ENCODE measurements at places on chromosomes 12 and 14. TPM values are rescaled to one million over a fixed set of nuclear protein-coding genes. Genes with fewer than 3 reads are reported as not detected.
A peak's percentile ranks its signal among the peaks of the same experiment; 100 is the strongest.

The SNRPF gene
- 3.9 TPM for total RNA-seq

GRCh38 chr14:32618991-32619390 lies 289.9 kb downstream of the AKAP6 start:
- DNase-seq = no peak

DNA sequence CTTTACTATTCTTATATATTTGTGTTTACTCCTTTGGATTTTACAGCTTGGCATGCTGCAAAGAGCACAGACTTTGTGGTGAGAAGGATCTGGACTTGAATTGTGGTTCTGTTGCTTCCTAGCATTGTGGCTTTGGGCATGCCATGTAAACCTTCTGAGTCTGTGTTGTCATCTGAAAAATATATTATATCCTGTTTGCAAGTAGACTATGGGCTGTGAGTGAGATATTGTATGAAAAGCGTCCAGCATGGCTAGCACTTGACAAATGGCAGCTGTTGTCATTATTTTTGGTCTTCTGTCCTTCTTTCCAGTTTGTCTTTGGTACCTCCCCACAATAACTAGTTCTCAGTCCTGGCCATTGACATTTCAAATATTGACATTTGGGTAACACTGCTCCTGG lies 61.8 kb upstream of the DACT1 start:
- no peak for DNase-seq

The LRRC43 gene
- total RNA-seq = not detected

GRCh38 chr14:81269100-81269978 lies 48.6 kb upstream of the GTF2A1 start:
- DNase-seq = peak; percentile 63

The GPR68 gene
- 0.55 TPM for total RNA-seq

DNA sequence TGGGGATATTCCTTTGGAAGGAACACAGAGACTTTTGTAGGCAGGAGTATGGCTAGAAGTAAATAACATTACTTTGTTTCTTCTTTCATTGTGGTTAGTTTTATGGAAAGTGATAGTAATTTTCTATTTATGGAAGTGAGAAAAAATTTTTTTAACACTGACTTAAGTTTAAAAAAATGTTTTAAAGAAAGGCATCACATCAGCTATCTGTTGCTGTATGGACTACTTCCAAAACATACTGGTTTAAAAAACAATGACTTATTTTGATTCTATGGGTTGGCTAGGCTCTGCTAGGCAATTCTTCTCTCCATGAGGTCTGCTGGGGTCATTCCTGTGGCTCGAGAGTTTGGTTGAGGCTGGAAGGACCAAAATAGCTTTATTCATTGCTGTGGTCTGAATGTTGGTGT lies 31.7 kb upstream of the SLC38A2 start:
- DNase-seq = no peak

DNA sequence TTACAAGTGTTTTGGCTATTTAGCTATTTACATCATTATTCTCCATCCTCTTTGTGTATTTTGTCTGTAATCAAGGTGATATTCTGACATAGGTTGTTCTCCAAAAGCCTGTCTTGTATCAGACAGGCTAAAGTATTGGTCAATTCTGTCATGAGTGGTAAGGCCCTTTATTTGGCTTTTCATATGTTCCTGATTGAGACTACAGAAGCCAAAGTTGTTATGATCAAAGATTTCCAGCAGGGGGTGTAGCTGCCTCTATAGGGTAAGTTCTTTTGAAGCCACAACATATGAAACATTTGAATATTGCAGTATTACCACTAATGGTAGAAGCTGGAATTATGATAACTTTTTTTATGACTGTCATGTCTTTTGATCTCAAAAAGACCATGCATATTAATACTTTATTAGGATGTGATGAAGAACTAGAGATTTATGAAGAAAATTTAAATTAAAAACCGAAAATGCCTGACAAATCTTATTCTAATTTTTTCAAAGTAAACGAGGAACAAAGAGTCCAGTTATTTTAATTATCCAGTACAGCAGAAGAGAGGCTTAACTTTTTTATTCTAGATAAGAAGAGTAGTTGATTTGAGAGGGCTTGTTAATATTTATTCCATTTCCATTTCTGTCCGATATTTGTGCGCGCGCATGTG lies 3.4 kb upstream of the ARHGAP5 start:
- peak; percentile 68 for DNase-seq

All from G401 (cell line).